ENCODE measurements at places on chromosomes 16 and 17.

DNA sequence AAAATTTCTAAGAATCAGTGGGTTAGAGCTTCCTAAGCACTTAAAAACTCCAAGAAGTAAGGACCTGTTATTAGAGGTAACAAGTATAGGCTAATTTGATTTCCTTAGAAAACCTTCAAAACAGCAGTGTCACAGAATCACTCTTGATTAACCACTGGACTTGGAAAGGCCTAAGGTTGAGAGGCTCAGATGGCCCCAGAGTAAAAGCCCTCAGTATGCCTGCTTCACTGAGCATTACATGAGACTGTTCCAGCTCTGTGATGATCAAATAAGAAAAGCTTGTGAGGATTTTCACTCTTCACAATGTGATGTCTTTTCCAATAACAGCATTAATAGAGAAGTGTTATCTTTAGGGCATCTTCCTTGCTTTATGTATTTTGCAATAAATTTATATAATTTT is 509.2 kb upstream of the HSBP1 start:
- no peak for DNase-seq

GRCh38 chr16:68760671-68761275 is 23.7 kb downstream of the CDH1 start:
- DNase-seq: no peak

DNA sequence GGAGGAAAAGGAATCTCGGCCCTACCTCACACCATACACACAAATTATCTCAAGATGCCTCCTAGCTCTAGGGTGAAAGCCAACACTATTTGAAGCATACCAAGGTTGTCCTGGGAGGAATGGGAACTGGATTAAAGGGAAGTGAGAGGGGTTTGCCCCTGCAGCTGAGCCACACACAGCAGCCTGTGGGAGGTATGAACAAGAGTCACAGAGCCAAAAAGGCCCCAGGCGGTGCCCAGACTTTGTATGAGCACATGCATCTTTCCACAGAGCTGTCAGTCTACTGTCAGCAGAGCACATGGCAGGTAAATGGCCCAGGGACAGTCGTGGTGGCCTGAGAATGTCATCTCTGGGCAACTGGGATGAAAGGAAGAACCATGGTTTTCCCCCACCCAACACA is 31.0 kb upstream of the RCVRN start:
- DNase-seq: no peak

GRCh38 chr17:77163511-77164280 is 22.9 kb downstream of the SEC14L1 start:
- DNase-seq: no peak

- DNase-seq: no peak
These were observed 50.3 kb downstream of the SCNN1G start for GRCh38 chr16:23232806-23233205.

DNA sequence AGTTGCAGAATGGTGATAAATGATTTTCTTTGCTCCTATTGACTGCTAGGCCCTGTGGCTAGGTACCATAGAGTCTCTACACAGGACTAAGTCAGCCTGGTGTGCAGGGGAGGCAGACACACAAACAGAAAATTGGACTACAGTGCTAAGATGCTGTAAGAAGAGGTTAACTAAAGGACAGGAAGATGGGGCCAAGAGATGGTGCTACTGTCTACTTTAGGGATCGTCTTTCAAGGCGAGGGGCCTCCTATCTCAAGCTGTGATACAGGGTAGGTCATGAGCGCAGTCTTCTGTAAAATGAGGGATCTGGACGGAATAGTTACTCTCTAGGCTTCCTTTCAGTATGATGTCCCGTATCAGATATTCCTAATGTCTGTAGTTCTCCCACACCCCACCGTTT is 817 bp downstream of the NME1 start:
- peak; percentile 17 for DNase-seq

DNA sequence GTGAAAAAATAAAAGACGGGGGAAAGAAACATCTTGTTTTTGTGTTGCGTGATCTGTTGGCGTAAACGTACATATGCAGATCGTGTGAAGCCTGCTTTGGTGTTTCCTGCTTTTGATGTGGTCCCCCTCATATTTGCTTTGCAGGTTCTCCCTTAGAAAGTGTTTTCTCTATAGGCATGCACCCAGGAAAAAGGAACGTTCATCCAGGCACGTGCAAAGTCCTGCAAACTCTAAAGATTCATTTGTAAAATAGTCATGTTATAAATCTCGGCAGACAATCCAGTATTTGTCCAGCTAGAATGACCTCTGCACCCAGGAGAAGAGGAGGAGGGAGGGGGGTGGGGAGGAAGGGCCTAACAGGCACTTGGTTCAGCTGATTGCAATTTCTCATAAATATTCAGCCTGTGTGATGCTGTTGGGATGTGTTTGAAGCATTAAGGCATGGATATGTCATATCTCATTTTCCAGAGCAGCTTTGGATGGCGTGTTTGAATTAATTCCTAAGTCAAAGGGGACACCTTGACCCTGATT is 40.3 kb upstream of the DDX52 start:
- no peak for DNase-seq

DNA sequence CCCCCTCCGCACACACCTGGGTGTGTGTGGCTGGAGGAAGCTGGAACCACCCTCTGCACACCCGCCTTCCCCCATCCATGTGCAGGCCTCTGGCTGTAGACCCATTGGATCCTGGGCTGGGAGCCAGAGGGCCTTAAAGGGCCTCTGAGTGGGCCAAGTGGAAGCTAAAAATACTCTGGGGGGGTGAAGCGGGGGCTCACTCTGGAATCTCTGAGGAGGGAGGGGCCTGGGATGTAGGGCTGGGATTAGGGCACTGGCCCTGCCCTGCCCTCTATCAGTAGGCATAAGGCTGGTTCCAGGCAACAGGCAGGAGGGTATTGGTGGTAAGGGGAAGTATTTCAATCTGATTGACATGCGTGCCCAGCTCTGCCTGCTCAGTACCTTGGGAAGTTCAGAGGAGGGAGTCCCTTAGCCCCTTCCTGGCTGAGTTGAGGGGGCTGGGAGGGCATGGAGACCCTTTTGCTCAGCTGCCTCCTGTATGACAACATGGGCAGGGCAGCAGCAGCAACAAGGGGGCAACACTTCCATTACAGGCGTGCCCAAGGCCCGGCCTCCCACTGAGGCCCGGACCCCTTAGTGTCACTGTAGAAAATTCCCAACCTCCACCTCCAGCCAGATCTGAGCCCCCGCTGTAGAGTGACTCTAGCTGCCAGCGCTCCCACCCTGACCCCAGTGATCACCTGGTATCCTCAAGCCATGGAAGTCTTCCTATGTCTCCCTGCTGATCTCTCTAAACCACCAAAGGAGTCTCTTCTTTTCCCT is 5.2 kb downstream of the ITGA3 start:
- peak; percentile 78 for DNase-seq

DNA sequence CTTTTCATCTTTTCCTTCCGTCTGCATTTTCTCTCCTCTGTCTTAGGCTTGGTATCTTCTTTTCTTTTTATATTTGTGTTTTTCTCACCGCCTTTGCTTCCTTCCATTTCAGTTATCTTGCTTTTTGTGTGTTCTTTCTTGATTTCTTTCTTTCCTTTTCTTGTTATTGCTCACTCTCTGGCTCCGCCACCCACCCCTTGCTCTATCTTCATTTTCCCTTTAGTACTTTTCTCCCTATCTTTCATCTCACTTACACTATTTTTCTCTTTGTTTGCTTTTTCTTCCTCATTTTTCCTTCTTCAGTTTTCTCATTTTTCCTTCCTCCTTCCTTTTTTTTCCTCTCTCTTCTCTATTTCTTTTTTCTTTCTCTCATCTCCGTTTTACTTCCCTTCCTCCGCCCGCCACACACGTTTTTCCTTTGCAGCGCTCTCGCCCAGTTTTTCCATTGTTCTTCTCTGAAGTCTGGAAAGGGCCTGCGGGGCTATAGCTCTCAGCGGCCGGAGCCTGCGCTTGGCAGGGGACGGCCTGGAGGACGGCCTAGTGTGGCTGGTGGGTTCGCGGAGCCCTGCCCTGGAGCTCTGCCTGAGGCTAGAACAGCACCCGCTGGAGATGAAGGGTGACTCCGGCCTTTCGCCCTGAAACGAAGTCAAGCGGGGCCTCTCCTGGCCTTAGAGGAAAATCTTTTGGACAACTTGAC is 5.2 kb upstream of the HOXB13 start:
- DNase-seq: no peak

GRCh38 chr16:23362460-23363317 is 60.6 kb downstream of the SCNN1B start:
- DNase-seq: no peak

DNA sequence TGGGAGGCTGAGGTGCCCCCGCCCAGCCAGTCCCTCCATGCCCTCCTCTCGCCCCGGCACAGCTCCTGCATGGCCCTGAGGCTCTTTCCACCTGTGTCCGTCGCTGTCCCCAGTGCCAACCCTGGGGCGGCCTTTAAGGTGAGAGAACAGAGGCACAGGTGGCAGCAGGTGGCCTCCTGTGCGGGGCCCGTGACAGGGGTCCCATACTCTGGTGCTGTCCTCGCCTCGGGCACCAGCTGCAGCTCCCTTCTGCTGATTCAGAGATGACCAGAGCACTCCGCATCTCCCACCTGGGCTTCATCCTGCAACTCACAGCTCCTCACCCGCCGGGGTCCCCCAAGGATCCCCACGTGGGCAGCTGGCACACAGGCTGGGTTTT is 8.0 kb downstream of the PRSS27 start:
- no peak for DNase-seq

DNA sequence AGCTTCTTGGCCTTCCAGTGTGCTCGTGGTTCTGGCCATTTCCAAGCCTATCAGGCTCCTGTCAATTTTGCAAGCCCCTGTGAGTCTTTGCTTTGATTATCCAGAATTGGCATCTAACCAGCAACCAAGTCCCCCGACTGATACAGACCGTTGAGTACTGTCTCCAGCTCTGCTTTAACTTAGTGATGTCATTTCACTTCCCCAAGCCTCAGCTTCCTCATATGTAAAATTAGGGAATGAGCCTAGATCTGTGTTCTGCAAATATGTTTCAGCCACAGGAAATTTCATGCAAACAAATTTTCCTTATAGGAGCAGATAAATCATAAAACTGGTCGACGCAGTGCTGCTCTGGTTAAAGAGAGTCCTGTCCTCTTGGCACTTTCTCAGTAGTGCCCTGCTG is 60.1 kb upstream of the WSB1 start:
- no peak for DNase-seq

DNA sequence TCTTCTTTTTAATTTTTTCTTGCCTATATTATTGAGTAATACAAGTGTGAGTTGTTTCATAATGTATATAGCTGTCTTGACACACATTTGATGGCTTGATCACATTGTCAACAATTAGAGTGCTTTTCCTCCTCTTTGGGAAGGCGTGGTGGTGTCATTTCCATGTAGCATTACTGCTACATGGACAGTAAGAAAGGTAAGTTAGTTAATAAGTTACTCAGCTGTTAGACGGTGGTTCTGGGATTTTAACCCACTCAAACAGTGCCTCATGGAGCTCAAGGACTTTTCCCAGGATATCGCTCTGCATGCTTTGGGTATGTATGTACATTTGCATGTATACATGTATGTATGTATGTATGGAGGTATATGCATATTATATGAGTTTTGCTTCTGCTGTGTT is 94.6 kb downstream of the HAPSTR1 start:
- no peak for DNase-seq

GRCh38 chr16:2936436-2937011 is 24.8 kb downstream of the FLYWCH1 start:
- no peak for DNase-seq

GRCh38 chr16:51710186-51710585 is 559.1 kb upstream of the SALL1 start:
- DNase-seq: no peak

DNA sequence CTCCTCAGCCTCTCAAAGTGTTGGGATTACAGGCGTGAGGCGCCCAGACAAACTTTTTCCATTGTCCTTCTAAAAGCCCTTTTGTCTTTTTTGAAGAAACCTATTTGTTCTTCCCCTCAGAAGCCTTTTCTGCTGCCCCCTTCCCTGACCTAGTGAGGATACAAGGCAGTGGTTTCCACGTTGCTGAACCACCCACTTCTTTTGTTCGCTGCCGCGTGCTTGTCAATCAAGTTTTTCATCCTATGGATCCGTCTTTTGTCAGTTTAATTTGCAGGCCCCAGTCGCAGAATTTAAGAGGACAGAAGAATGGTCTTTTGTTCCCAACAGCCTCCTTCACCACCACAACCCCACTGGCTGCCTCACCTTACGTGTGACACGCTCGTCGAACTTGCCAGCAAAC is 20.2 kb upstream of the GNG13 start:
- DNase-seq: no peak

GRCh38 chr17:31052187-31052889 is 42.4 kb upstream of the NF1 start:
- DNase-seq: peak; percentile 99

DNA sequence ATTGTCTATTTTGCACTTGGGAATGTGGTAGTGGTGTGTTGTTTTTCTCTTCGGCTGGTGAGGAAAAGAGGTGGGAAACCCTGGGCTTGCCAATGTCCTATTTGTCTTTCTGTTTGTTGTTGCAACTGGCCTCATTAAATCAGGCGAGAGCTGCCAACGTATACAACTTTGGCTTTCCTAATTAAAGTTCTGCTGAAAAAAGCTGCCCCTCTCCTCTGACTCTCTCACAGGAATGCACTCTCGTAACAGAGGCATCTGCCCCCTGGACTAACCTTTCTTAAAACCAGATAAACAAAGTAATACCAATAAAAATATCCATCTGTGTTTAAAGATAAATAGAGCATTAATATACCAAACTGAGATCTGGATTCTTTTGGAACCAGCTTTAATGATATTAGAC is 7.8 kb downstream of the CDRT15 start:
- peak; percentile 76 for DNase-seq

DNA sequence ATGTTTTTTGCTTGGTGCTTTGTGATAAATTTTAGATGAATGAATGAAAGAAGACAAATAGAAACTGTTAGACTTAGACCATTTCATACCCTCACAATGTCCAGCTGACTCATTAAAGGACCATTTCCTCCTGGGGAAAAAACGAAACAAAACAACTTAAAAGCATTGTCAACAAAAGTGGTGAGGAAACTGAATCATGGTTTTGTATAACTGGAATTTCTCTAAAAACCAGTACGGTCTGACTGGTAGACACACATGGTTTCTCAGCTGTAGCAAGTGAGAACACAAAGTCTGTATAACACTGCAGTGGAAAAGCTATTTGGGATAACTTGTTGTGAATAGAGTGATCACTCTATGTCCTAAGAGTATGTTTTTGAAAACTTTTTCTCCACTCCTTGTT is 5.3 kb upstream of the DDX52 start:
- peak; percentile 78 for DNase-seq

GRCh38 chr16:84924331-84925091 is 86.8 kb downstream of the ZDHHC7 start:
- no peak for DNase-seq

- DNase-seq: peak; percentile 49
These were observed 82.5 kb downstream of the ZDHHC7 start for GRCh38 chr16:84928679-84929420.

GRCh38 chr16:87201052-87201451 is 116.1 kb downstream of the C16orf95 start:
- peak; percentile 99 for DNase-seq

Data from AG10803 (cell line).